ENCODE measurements at places on chromosomes 1 and 21.

- DNase-seq = no peak
Observed at GRCh38 chr1:6587261-6588005, 7.6 kb downstream of the ZBTB48 start.

DNA sequence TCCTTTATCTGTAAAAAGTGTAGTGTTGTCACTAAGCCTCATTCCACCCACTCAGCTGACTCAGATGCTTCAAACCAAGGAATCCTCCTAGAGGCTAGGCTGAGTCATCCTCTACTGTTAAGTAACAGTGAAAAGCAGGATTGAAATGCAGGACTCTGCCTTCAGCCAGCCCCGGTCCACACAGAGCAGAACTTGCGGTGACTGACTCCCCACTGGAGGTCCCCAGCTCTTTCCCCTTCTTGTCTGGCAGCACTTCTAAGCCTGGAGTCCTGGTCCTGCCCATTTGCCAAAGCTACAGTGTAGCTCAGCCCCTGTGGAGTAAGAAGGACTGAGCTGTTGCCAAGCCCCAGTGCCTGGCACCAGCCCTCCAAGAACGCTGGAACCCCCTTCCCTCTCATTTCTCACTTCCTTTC lies 1.7 kb downstream of the RAB7B start:
- peak; percentile 45 for DNase-seq

GRCh38 chr1:29602203-29602602 lies 365.9 kb downstream of the PTPRU start:
- DNase-seq = no peak

GRCh38 chr1:43049481-43049880 lies 90.8 kb upstream of the SLC2A1 start:
- DNase-seq = no peak

- no peak for DNase-seq
Observed at GRCh38 chr1:205545001-205545919, 40.8 kb downstream of the CDK18 start.

DNA sequence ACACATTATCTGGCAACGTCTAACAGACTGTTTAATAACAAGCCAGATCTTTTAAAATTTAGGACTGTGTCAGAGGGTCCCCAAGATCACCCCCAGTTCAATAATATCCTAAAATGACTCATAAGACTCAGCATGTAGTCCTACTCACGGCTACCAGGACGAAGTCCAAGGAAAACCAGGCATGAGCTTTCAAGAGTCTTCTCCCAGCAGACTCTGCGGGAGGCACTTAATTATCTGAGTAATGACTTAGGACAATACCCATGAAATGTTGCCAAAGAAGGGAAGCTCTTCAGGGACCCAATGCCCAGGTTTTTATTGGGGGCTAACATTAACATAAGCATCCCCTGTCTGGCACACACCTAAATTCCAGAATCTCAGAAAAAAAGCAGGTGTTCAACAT lies 7.0 kb downstream of the HFM1 start:
- no peak for DNase-seq

GRCh38 chr1:54808443-54809207 lies 7.5 kb upstream of the TTC22 start:
- no peak for DNase-seq

DNA sequence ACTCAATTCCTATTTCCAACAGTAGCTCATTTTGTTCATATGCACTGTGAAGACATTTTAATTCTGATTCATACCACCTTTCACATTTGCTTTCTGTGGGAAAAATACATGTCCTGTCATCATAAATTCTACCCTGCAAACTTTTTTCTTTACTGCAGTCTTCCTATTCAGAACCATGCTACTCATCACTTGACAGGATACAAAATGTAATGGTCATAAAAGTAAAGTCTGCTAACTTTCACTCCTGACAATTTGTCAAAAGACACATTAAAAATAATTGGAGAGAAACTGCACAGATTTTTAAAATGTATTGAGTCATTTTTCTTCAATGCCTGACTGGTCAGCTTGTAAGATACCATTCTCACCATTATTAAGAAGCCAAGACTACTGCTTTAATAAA lies 1817.1 kb downstream of the BRINP3 start:
- DNase-seq = no peak

GRCh38 chr1:199953651-199954050 lies 73.9 kb upstream of the NR5A2 start:
- DNase-seq = no peak

- no peak for DNase-seq
Observed at GRCh38 chr1:73604211-73604610, 593.8 kb downstream of the LRRIQ3 start.

GRCh38 chr1:116962987-116963639 lies 38.4 kb upstream of the CD101 start:
- no peak for DNase-seq

GRCh38 chr1:174870319-174870718 lies 129.4 kb upstream of the CACYBP start:
- no peak for DNase-seq

GRCh38 chr1:59328353-59328752 lies 31.5 kb downstream of the FGGY start:
- DNase-seq = no peak

DNA sequence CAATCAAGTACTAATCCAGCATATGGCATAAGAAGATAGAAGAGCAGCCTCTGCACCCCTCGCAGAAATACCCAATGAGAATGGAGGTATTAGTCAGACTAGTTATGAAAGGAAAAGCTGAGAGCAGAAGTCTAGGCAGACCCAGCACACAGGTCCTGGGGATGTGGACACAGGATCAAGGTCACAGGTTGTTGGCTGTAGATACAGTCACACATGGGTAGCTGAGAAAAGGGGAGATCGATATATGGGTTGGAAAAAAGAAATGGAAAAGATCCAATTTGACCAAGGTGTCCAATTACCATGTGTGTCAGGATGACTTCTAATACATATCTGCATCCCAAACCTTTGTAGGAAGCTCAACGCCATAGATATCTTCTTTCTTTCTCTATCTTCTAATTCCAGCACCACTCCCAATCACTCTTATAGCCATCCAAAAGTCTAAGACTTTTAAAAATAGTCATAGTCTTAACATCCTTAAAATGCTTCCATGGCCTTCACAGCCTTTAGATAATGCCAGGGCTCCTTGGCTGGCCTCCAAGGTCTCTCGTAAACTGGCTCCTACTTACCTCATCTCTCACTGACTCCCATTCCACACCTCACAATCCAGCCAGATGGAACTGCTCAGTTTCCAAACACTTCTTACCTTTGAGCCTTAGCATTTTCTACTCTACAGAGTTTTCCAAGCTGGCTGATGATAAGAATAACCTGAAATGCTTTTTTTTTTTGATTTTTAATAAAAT lies 8.3 kb upstream of the ZC3H11B start:
- no peak for DNase-seq

GRCh38 chr1:108199781-108200686 lies at the start of gene SLC25A24:
Gene SLC25A24 (minus strand): TSS chr1:108200343. CDS start chr1:108200138, 205 bp downstream.
- peak; percentile 41 for DNase-seq

DNA sequence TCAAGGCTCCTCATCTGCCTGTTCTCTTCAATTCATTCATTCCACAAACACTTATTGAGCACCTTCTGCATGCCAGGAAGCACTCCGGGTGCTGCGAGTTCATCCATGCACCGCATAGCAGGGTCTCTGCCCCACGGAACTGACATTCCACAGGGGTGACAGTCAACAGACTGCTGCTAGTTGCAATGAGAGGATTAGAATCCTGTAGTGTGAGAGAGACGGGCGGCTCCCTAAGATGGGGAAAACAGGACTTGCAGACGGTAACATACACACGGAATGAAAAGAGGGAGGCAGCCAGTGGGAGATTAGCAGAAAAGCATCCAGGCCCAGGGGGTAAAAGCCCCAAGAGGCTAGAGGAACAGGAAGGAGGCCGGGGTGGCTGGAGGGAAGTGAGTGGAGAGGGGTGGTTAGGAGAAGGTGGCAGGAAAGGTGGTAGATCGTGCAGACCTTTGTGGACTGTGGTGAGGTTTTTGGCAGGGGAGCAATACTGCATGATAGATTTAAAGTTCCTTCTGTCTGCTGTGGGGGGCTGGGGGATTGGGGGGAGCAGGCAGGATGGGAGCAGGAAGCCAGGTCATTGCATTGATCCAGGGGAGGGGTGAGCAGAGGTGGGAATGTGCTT lies 6.6 kb downstream of the TNFRSF8 start:
- DNase-seq = no peak

GRCh38 chr1:84722794-84723193 lies 32.5 kb upstream of the SSX2IP start:
- DNase-seq = no peak

- DNase-seq = no peak
Observed at GRCh38 chr1:109385417-109385816, 12.3 kb downstream of the SORT1 start.

GRCh38 chr1:178360421-178360820 lies 136.3 kb downstream of the CLEC20A start:
- no peak for DNase-seq

DNA sequence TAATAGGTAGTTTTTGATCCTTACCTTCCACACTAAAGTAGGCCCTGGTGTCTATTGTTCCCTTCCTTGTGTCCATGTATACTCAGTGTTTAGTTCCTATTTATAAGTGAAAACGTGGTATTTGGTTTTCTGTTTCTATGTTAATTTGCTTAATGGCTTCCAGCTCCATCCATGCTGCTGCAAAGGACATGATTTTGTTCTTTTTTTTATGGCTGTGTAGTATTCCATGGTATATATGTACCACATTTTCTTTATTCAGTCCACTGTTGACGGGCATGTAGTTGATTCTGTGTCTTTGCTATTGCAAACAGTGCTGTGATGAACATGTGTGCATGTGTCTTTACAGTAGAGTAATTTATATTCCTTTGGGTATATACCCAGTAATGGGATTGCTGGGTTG lies 20.8 kb downstream of the PRCC start:
- DNase-seq = no peak

DNA sequence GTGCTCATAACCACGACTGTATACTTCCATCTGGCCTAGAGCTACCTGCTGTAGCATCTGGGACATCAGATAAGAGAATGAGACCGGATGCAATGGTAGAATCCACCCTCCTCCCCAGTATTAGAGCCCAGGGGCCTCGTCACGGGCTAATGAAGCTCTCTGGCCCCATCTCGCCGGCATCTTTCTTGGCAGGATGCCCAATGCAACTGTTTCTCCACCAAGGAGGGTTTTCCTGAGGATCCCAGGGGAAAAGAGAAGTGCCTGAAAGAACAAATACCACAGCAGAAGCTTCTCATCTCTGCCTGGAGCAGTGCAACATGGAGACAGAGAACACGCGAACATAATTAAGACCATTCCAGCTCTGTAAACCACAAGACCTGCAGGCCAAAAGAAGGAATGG lies 80.0 kb downstream of the VWA5B1 start:
- DNase-seq = no peak

DNA sequence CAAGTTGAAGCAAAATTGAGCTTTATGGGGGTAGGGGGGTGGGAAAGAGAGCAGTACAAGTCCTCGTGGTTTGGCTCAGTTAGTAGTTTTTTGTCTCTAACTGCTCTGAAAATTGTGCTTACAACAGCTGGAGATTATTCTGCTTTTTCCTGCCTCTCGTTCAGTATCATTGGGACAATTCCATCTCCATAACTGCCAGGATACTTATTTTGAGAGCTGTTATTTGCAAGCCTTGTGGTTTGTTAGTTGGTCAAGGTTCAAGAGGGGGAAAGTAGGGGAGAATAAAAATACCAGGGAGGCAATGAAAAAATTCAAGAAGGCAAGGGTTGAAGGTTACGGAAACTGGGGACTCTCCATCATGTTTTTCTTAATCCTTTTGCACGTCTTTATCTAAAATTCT lies 811.8 kb upstream of the ADGRL2 start:
- DNase-seq = no peak

DNA sequence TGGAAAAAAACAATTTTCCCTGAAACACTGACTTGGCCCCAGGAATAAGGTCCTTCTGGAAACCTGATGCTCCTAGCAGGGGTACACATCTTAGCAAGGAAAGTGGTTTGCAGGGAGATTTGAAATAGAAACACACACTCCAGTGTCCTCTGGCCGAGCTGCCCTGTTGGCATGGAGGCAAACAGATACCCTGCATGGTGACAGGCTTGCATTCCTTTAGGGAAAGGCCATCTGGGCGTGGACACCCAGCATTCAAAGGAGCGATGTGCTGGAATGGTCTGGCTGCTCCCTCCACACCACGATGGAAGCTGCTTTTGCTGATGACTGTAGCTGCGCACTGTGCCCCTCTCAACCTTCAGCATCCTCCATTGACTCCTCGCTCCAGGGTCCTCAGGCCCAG lies 41.5 kb upstream of the BCAR3 start:
- DNase-seq = no peak

DNA sequence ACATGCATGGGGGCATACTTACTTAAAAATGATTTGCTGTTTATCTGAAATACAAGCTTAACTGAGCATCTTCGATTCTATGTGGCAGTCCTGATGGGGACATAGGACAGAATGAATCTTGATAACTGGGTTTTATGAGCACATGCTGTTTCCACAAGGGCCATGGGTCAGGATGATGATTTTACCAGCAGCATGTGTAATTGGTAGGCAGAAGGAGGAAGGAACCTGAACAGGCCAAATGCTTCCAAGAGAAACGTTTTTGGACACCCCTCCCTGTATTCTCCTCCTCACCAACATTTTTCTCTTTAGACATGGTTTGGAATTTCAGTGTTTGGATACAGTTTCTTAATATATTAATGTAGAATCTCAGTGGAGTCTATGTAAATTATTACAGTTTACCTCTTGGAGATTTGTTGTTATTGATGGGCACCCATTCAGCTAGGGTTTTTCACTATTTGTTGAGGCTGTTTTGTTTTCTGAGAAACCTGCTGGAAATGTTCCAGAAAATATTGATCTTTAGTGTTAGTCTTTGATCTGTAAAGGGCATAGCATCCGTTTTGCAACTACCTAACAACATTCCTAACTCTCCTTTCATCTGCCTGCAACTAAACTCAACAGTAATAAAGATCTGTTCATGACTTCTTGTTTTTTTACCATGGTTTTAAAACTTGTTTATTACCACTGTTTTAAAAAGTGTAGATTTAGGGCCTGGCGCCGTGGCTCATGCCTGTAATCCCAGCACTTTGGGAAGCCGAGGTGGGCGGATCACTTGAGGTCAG lies 42.0 kb downstream of the TBCE start:
- no peak for DNase-seq

DNA sequence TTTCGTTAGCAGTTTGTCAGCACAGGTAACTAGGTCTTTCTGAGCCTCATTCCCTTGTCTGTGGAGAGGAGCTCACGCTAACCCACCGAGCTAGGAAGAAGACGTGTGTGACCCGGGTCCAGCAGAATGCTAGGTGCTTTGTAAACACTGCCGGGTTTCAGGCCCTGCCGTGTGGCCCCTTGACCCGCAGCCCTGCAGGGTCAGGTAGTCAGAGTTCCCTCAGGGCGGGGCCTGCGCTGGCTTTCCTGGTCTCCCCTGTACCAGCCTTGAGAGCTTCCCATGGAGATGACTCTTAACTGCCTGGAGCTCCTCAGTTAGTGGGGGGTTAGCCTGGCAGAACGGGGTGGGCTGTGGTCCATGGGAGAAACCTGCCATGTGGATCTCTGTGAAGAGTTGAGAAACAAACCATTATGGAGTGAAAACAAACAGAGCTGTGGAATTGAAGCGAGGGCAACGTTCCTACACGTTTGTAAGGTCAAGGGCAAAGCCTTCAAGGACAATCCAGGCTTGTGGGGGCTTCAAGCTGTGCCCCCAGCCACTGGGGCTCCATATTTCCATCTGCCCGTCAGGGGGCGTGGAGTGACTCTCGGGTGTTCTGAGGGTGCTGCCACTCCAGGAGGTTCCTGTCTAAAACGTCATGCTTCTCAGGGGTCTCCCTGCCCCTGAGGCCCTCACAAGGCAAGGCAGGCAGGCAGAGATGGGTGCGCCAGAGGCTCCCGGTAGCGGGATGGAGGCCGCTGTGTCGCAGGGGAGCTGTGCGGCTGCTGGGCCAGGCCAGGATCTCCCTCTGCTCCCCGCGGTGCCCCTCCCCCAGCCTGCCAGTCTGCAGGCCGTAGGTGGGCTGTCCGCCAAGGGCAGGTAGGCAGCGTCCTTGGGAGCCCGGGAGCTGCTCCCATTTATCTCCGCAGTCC lies 23.8 kb downstream of the LHX4 start:
- DNase-seq = no peak

Data from stimulated activated CD4-positive, alpha-beta T cell treated with anti-CD3 and anti-CD28 coated beads, TNF-alpha, amount 100 ng/mL, for 48 hours (primary cell).